ENCODE measurements at places on chromosomes 5 and 9. TPM values are rescaled to one million over a fixed set of nuclear protein-coding genes. Genes with fewer than 3 reads are reported as not detected.

- DNase-seq: no peak
These were observed 63.2 kb downstream of the COL27A1 start for GRCh38 chr9:114218264-114219120.

DNA sequence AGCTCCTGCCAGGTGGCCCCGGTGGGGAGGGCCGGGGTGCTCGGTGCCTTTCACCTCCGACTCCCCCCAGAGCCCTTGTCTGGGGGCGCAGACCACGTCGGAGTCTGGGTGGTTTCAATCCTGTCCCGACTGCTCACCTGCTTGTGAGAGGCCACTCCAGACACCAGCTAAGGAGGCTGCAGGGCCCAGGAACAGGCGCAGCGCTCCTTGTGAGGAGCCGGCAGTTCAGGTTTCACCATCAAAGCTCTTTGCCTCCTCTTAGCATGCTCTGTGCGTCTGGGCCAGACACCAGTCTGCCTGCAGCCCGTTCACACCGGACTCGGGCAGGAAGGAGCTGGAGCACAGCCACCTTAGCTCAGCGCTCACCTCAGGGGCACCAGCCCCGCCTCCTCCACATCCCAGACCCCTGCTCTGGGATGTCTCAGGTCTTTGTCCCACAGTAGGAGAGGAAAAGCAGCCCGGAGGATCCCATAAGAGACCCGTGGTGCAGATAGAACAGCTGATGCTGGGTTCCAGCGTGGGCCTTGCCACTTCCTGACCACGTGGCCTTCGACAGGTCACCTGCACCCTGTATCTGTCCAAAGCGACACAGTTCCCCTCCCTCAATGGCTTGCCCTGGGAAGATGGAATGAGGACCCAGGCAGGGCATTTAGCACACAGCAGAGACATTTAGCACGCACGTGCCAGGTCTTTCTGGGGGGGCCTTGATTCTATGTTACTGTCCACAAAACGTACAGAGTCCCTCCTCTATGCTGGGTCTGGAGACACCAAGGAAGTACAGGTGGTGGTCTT, 106.2 kb upstream of the LMX1B start:
- no peak for DNase-seq

- no peak for DNase-seq
These were observed 298.4 kb upstream of the PRDM9 start for GRCh38 chr5:23208959-23209431.

DNA sequence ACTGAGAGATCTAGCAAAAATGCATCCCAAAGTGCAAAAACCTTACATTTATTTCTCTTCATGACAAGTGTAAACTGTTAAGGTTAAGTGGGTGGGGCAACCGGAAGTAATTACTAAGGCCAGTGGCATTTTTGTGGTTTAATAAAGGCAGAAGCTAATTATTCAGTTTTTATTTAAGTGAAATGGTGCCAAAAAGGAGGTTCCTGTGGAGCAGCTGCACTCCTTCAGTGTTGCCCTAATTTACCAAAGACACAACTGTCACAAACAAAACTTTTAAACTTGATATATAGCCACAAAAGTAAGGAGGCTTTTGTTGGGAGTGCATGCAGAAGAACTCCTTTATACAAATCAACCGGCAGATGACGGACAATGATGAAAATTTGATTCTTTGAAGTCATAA, 81.6 kb downstream of the NDUFS4 start:
- no peak for DNase-seq

DNA sequence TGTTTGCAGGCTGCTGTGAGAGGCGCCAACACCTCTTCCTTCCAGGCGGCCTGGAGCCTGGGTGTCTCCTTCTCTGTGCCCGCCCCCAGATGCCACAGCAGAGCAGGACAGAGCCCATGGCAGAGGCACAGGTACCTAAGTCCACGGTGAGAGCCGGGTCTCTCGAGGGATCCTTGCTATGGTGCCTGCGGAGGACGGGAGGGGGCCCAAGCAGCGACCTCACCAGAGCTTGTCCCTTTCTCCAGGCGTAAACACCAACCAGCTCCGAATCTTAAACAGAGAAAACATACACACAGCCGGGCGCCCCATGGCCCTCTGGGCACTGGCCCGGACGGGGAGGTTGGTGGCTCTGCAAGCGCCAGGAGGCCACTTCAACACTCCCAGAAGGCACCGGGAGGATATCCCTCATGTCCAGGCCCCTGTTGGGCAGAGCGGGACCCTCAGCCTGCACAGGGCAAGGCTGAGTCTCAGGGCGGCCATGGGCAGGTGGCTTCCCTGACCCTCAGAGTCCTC, 11.8 kb downstream of the CCDC187 start:
- DNase-seq: no peak

DNA sequence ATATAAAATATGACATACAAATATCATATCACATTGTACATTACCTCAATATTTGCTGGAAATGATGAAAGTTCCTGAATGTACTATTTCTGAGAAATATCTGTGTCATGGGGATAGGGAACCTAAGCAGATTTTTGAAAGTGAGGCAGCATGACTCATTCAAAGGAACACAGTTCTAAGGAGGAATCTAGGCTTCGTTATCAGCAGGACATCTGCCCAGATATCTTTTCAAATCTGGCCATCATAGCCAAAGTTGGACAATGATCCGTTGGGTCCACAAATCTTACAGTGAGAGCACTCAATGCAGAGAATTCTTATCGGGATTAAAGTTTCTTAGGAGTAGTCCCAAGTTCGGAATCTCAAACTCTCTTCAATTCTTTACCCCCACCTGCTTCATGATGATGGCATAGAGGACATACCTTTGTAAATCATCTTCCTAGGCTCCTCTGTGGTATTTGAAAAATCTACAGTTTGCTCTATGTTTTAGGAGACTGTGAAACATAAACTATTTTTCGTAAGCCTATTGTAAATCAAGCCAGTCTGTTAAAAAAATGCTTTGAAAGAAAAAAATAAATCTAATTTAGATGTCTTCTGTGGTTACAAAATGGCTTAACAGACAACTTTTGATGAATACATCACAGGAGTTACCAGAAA, 29.4 kb upstream of the ALDH1A1 start:
- DNase-seq: no peak

- no peak for DNase-seq
These were observed 687.6 kb downstream of the CETN3 start for GRCh38 chr5:89721931-89722330.

DNA sequence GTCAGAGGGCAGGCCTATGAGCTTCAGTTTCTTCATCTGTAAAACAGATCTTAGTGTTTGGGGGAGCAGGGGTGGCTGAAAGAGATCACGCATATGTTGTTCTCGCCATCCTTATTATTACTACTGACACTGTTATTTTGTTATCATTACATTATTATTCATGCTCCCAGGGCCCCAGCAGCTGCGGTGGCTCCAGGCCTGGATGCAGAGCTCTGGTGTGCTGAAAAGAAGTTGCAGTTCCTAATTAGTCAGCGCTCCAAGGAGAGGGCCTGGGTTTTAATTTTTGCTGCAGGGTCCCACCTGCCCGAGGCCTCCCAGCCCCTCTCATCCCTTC, 19.5 kb downstream of the CXXC5 start:
- no peak for DNase-seq

- DNase-seq: no peak
These were observed 110.1 kb upstream of the LPAR1 start for GRCh38 chr9:111148052-111149017.

- DNase-seq: no peak
These were observed 146.4 kb upstream of the PPP1R26 start for GRCh38 chr9:135332979-135333748.

DNA sequence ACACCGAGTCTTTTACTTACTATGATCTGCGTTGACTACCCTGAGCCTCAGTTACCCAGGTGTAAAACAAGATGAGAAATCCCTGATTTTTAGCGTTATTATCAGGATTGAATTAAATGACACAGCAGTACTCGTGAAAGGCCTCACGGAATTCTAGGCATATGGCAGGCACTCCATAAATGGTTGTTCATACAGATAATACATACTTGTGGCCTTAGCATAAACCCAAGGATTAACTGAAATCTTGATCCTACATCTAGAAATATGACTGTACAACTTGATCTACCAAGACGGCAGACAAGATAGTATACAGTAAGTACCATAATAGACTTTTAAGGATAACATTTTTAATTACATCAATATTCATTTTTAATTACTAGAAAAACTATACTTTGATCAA, 409.8 kb downstream of the BNC2 start:
- no peak for DNase-seq

- no peak for DNase-seq
These were observed 111.9 kb downstream of the FBN2 start for GRCh38 chr5:128426090-128426534.

- DNase-seq: no peak
These were observed 60.8 kb downstream of the ANKRD33B start for GRCh38 chr5:10624679-10625078.

DNA sequence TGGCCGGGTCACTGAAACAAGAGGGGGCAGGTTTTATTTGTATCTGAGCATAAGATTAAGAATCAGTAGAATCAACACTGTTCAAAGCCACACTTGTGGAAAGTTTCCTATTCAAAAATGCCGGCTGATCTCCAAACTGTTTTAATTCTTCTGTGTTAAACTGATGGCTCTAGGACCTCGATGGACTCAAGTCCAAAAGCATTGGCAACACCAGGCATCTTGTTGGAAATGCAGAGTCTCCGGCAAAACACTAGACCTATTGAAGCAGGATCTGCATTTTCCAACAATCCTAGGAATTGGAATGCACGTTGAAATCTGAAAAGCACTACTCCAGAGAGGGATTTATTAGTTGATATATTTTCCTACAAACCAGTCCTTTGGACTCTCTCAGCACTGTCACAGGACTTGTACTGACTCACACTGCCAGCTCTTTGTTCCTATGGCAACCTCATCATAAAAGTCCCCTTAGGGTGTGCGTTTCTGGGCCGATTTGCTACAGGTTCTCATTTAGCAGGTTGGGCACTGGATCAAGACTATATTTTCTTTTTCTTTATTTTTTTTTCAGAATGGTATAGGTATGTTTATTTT, 48.1 kb upstream of the PCA3 start:
- no peak for DNase-seq

- no peak for DNase-seq
These were observed 123.6 kb downstream of the ADCY2 start for GRCh38 chr5:7519564-7519963.

DNA sequence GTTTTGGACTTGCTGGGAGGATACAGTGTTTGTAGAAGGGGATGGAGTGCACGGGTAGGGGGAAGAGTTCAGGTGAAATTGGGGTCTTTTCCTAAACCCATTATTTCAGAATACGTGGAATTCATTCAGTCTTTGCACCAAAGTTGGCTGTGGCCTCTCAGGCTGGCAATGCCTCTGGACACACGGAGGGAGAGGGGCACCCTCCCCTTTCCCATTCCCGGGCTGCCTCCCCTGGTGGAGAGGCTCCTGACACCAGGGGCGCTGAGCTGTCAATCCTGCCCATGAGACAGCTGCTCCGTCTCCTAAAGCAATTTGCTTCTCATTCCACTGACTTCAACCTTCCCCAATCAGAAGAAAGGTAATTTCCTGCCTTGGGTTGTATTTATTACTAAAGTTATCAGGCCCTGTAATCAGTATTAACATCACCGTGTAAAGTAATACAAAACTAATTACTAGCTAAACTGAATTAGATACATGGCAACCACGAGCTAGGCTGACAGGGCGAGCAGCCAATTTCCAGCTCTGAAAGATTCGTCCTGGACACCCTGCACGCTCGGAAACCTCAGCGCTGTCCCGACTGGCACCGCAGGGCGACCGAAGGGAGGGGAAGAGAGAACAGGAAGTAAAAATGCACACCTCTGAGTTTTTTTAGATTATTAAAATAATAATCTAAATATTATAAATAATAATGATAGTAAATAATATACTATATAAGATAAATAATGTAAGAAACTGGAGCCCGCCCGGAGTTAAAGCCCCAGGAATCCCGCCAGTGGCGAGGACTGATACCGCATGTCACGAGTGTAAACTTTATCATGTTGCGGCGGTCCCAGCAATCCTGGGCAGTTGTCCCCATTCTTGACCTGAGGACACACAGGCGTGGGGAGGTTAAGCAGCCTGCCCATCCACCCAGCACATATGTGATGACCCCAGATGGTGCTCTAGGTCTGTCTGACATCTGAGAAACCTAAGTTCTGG, 6.9 kb upstream of the OLFM1 start:
- DNase-seq: no peak

DNA sequence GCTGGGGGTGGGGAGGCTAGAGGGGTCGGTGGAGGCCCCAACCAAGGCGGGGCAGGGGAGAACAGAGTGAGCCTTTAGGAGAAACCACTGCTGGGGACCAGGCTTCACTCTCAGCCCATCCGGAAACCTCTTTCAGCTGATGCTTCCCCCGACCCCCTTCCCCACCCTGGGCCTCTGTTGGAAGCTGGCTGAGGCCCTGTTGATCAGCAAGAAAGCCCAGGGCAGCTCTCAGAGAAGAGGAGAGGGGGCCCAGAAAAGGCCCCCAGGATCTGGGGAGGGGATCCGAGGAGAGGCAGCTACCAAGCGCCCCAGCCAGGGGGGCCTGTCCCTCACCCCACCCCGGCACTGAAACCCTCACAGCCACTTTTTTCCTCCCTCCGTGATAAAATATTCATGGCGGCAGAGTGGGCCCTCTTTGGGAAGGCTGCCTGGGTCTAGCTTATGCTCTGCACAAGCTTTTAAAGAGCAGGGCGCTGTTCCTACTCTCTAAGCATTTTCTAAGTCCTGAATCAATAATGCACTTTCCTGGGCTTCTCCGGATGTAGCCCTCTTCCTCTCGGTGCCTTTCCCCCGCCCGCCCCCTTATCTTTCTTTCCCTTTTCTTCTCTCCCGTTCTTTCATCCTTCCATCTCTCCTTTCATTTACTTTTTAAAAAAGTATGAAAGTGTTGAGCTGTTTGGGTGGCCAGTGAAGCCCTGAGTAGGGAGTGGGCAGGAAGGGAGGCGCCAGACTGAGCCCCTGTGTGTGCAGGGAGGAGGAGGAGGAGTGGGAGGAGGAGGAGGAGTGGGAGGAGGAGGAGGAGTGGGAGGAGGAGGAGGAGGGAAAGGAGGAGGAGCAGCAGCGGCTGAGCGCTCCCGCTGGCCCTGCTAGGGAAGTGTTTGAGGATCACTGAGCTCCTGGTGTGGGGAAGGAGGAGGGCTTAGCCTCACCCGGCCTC, 23.5 kb downstream of the NTNG2 start:
- no peak for DNase-seq

- DNase-seq: no peak
These were observed 92.1 kb upstream of the IER5L start for GRCh38 chr9:129270205-129270604.

DNA sequence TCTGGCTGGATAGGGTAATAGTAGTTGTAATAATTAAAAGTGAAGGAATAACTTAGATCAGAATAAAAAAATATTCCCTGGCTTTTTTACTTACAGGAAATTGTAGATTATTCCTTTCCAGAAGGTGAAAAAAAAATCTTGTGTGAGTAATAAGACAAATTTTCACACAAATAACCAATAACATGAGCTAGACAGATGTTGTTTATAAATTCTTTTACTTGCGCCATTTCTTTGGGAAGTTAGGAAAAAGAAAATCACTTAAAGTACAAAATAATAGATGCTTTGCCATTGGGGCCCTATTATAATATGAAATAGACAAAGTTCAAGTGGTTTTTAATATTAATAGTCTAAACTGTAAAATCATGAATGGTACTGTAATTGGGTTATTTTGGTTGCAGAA, 204.1 kb downstream of the ARRDC3 start:
- no peak for DNase-seq

MTAP gene
- polyA plus RNA-seq: 21.7 TPM

KIAA0825 gene
- polyA plus RNA-seq: 2.1 TPM

EQTN gene
- not detected for polyA plus RNA-seq

NTRK2 gene
- not detected for polyA plus RNA-seq

ANKRD18B gene
- polyA plus RNA-seq: 8.6 TPM

SLC4A9 gene
- polyA plus RNA-seq: not detected

HTR1A gene
- not detected for polyA plus RNA-seq

NRG2 gene
- polyA plus RNA-seq: 0.02 TPM

C5 gene
- polyA plus RNA-seq: 2.2 TPM

SHC3 gene
- polyA plus RNA-seq: 4.3 TPM

GABRA6 gene
- polyA plus RNA-seq: not detected

ANXA2R gene
- polyA plus RNA-seq: 3.7 TPM

ACTBL2 gene
- 0.45 TPM for polyA plus RNA-seq
